ENCODE measurements at places on chromosomes 4 and X.

GRCh38 chrX:46255046-46255445 lies 290.2 kb downstream of the ZNF674 start:
- DNase-seq, result no peak

DNA sequence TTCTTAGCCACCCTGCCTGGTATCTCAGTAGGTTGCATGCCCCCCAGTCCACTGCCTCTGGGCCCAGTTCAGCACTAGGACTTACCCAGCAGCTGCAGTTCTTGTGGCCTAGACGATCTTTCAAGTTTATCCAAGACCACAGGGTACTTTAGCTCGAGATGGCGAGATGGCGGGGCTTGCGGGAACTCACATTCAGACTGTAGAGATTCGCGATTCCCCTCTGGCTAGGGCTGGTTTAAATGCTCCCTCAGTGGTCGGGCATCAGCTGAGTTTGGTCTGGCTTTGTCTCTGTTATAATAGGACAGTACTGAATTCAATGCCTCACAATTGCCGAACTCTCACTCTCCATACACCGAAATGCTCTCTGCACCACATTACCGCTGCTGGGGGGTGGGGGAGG lies 18.4 kb upstream of the RFC1 start:
- DNase-seq, result no peak

DNA sequence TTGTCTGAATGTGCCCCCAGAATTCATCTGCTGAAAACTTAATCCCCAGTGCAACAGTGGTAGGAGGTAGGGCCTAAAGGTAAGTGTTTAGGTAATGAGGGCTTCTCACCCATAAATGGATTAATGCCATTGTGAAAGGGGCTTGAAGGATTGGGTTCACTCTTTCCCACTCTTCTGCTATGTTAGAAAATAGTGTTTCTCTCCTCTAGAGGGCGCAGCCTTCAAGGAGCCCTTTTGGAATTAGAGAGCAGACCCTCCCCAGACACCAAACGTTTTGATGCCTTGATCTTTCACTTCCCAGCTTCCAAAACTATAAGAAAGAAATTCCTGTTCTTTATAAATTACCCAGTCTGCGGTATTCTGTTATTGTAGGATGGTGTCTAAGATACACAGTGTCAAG lies 706.4 kb downstream of the SMARCA1 start:
- no peak for DNase-seq

DNA sequence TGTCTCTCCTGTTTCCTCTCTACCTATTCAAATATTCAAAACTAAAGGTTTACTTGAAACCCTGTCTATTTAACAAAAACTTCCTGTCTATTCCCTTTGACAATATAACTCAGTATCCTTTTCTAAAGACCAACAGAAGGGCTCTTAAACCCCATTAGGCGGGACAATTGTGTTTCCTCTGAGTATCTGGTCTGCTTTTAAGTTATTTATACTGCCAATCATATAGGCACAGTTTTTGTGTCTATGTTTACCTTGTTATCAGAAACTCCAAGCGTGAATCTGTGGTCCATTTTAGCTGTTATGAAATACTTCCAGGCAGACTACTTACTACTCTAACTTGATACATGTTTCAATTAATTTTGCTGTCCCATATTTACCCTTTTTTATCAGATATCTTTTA lies 350.0 kb upstream of the CTSO start:
- peak; percentile 64 for DNase-seq

DNA sequence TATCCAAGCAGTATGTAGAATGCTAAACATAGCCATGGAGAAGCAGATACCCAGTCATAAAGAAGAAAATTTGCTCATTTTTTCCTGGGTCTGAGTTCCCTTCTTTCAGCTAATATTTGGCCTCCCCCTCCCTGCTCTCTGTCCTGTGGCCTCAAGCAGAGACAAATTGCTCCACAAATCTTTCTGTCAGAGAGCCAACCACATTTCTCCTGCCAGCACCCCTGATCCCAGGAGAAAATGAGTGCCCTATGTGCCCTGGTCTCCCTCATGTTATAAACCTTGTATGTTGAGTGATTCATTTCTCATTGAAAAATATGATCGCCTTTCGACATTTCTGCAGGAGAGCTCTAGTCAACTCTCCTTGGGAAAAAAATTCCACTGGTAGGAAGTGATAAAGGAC lies 82.0 kb downstream of the TMEM156 start:
- no peak for DNase-seq

DNA sequence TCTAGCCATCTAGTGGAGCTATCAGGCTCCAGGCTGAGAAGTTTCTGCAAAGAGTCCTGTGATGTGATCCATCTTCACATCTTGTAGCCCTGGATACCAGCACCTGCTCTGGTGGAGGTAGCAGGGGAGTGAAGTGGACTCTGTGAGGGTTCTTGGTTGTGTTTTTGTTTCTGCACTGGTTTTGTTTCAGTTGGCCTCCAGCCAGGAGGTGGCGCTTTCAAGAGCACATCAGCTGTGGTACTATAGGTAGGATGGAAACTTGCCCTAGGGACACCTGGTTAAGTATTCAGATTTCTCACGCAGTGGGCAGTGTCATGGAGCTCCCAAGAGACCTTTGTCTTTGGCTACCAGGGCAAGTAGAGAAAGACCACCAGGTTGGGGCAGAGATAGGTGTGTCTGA lies 257.5 kb upstream of the SLC7A11 start:
- DNase-seq, result no peak

DNA sequence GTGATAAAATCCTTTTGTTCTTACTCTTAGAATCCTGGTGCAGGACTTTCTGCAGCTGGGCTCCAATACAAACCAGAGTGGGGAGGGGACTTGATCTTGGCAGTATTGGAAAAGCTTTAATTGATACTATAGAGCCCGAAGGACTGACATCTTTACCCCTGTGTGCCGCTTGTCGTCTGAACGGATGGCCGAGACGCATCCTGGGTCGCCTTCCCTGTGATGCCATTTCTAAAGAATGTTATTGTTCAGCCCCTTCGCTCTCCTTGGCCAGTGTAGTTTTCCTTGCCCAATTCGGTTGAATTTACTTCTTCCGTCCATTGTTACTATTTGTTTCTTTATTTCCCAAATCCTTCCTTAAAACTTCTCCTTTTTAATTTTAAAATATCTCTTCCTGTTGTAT lies 80.9 kb downstream of the CLDN34 start:
- DNase-seq, result no peak

DNA sequence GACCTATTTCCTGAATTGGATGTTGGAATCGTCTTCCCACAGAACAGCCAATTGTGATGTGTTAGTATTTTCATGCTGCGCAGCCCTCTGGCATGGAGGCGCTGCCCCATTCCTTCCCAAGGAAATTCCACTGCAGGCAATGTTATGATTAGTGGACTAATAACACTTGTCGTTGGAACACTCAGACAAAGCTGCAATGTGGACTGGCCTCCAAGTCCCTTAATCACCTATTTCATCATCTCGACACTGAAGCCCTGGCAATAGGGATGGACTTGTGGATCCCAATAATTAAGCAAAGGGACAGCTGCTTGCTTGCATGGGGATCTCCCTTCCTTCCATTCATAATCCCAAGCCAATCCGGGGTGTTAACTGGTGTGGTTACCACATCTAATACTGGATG lies 78.8 kb upstream of the PLAC1 start:
- DNase-seq, result no peak

DNA sequence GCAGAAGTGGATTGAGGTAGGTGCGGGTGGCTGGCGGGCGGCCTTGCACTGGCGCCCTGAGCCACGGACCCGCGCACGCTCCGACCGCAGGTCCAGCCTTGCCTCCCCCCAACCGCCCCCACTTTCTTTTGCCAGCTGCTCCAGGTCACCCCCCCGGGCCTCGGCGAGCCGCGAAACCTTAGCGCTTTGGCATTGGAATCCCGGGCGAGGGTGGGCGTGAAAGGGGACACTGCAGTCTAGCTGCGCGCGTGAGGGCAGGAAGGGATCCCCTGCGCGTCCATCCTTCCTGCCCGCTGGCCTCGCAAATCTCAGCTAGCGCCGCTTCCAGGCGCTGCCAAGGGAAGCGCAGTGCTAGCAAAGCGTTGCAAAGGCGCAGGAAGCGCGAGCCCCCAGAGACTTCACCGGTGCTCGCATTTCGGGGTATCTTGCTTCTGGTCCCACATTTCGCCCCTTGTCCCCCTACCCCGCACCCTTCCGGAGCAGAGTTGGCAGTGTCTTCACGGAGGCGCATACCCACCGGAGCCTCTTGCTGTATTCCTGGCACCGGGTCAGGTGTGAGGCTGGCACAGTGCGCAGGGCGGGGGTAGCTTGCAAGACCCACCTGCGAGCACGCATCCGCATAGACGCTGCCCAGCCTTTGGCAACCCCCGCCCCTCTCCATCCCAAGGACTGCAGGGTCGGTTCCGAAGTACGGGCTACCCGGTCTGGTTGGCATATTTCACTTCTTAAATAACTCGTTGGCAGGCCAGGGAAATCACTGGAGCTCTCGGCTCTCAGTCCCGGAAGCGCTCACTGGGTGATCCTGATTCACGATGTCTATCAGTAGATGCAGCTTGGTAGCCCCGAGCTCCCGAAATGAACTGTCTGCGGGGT lies 104.4 kb downstream of the UCHL1 start:
- peak; percentile 24 for DNase-seq

GRCh38 chrX:11261260-11261659 lies 32.0 kb upstream of the AMELX start:
- no peak for DNase-seq

GRCh38 chr4:57865264-57865663 lies 755.1 kb upstream of the IGFBP7 start:
- no peak for DNase-seq

DNA sequence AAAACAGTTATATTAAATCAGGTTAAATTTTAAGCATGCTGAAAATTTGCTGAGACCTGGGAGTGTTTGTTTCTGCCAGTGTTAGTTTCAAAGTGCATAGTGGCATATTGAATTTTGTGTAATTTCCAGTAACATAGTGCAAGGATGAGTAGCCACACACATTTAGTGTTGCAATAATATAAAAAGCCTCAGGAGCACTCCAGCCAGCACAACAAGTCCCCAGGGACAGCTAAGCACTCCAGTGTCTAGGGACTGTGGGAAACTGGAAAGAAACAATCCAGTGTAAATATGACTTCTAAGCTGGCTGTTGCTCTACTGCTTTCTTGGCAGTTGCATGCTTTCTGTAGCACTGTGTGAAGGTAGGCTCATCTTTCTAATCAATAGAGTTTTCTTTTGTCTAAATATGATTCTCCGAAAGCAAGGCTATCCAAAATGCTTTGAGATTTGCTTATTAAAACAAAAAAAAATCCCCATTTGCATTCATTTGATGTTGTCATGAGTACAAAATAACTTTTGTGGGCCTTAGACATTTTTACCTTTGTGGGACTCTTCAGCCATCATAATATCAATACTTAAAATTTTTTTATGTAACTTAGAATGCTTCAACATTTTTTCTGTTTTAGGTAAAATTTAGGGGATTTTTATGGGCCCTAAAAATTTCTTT lies 24.2 kb upstream of the CXCL2 start:
- DNase-seq, result peak; percentile 65

DNA sequence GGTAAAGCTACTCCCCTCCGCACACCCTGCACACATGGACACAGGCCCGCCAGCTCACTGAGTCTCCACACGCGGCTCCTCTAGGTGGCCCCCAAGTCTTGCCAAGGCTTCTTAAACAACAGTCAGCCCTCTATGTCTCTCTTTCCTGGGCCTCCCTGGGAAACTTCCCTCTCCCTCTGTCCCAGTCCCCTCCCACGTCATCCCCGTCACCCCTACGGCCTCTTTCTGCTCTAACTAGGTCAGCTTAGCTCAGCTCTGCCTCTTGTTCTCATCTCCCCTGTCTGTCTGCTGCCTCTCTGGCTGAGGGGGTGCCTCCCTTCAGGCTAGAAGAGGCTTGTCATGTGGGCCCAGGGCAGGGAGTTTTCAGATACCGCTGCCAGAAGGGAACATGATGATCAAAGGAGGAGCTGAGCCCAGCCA lies 38.8 kb downstream of the SEPTIN6 start:
- DNase-seq, result no peak

DNA sequence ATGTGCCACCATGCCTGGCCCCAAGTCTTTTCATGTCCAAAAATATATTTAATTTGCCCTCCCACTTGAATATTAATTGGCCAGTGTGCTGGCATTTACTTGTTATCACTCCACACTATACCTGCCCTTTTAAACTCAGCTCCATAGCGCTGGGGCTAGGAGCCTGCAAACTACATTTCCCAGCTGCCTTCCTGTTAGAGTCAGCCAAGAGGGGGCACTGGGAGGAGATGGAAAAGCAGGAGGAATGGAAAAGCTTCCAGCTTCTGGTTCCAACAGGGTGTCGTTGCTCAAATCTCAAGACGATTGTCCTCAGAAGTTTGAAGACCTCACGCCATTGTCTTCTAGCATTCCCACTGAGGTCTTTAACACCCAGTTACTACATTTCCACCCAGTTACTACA lies 315.5 kb downstream of the BCOR start:
- DNase-seq, result no peak

DNA sequence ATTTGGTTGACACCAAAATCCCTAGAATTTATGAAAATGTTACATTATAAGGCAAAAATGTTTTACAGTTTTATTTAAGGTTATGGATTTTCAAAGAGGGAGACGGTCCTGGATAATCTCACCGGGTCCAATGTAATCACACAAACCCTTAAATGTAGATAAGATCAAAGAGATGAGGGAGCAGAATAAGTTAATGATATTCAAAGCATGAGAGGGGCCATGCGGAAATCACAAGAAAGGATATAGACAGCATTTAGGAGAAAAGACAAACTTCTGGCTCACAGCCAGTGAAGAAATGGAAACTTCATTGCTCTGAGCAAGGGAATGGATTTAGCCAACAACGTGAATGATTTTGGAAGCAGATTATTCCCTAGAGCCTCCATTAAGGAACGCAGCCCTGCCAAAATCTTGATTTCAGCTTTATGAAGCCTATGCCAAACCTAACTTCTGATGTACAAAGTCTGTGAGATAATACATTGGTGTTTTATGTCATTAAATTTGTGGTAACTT lies 684.4 kb upstream of the GNPDA2 start:
- DNase-seq, result no peak

GRCh38 chr4:64935469-64936001 lies 526.3 kb upstream of the TECRL start:
- no peak for DNase-seq

GRCh38 chr4:122963216-122963615 lies 40.8 kb upstream of the NUDT6 start:
- no peak for DNase-seq
